B cell (primary cell): ENCODE measurements at places on chromosomes 1 and 21. TPM values are rescaled to one million over a fixed set of nuclear protein-coding genes. Genes with fewer than 3 reads are reported as not detected.
A peak's percentile ranks its signal among the peaks of the same experiment; 100 is the strongest.

The RASAL2 gene
- total RNA-seq = 0.02 and 0.12 TPM in 2 replicates

The KLHDC7A gene
- total RNA-seq = not detected in 2 replicates

The ZNF281 gene
- total RNA-seq = 23.3 and 23.5 TPM in 2 replicates

The HNRNPCL1 gene
- total RNA-seq = not detected in 2 replicates

The KANK4 gene
- total RNA-seq = not detected in 2 replicates

The CYP4A11 gene
- total RNA-seq = not detected in 2 replicates

The SPATA45 gene
- 0.64 TPM in 1 of 2 replicates, not detected in the other for total RNA-seq

The SLC25A34 gene
- 5.4 and 7.0 TPM in 2 replicates for total RNA-seq

The FCRL1 gene
- 277 and 306 TPM in 2 replicates for total RNA-seq

The BGLAP gene
- total RNA-seq = 7.4 and 8.3 TPM in 2 replicates

The TMEM35B gene
- total RNA-seq = 15.9 and 19.6 TPM in 2 replicates

The FCRL6 gene
- total RNA-seq = 0.19 TPM in 1 of 2 replicates, not detected in the other

The MMP23B gene
- total RNA-seq = 1.0 and 1.5 TPM in 2 replicates

- no peak overlapping the region for H3K4me3 ChIP-seq
- H3K27ac ChIP-seq = no peak overlapping the region
- H3K36me3 ChIP-seq = no peaks in the 10 kb centered on the region
- peak; percentile 48 for DNase-seq
These were observed 111.3 kb downstream of the TGFB2 start for GRCh38 chr1:218456444-218456843.

DNA sequence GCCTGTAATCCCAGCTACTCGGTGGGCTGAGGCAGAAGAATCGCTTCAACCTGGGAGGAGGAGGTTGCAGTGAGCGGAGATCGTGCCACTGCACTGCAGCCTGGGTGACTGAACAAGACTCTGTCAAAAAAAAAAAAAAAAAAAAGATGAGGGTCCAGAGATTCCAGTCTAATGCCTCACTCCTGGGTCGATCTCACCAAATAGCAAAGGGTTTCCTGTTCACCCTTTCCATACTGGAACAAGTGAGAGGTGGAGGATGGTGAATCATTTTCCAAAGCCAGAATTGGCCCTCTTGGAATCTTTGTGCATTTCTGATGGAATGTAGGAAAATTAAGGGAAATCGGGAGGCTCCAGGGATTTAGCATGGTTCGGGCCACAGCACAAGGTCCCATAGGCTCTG is 58.1 kb upstream of the ZNF648 start:
- H3K4me1 ChIP-seq = no peaks in the 10 kb centered on the region
- peaks cover 2% of the 10 kb centered on the region for H3K27me3 ChIP-seq
- DNase-seq = no peak
- H3K27ac ChIP-seq = no peak overlapping the region
- no peaks in the 10 kb centered on the region for H3K36me3 ChIP-seq

GRCh38 chr1:151401125-151401788 is 1.9 kb downstream of the PSMB4 start:
- DNase-seq = no peak
- H3K36me3 ChIP-seq = peaks cover 2% of the 10 kb centered on the region
- peaks cover 21% of the 10 kb centered on the region for H3K4me1 ChIP-seq
- H3K27me3 ChIP-seq = no peaks in the 10 kb centered on the region

DNA sequence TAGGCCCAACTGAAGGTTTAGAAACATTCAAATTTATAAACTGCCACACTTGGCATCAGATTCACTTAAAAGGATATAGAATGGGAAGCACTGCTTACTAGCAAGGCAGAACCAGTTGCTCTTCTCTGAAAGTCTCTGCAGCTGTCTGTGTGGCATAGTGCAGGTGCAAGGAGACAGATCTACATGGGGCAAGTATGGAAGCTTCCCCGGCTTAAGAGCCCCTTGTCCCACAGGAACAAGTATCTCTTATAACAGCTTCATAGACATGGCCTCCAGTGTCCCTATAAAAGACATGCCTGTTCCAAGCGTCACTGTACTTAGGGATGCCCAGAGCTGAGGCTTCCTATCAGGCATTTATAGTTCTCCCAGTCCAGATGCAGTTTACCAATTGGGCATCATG is 26.5 kb downstream of the ZBTB8B start:
- DNase-seq = no peak
- H3K4me1 ChIP-seq = no peaks in the 10 kb centered on the region
- no peak overlapping the region for H3K27ac ChIP-seq

- H3K36me3 ChIP-seq = no peaks in the 10 kb centered on the region
- H3K4me1 ChIP-seq = no peaks in the 10 kb centered on the region
- H3K4me3 ChIP-seq = no peak overlapping the region
These were observed 33.0 kb upstream of the ACTRT2 start for GRCh38 chr1:2988256-2988655.

GRCh38 chr1:109815809-109816174 is 52.1 kb upstream of the EPS8L3 start:
- H3K4me3 ChIP-seq = no peak overlapping the region
- peaks cover 29% of the 10 kb centered on the region for H3K4me1 ChIP-seq
- no peak for DNase-seq
- no peaks in the 10 kb centered on the region for H3K27me3 ChIP-seq
- H3K36me3 ChIP-seq = no peaks in the 10 kb centered on the region

- H3K27me3 ChIP-seq = no peaks in the 10 kb centered on the region
- no peak overlapping the region for H3K4me3 ChIP-seq
- H3K36me3 ChIP-seq = no peaks in the 10 kb centered on the region
- H3K27ac ChIP-seq = no peak overlapping the region
- no peak for DNase-seq
These were observed 202.4 kb upstream of the HMCN1 start for GRCh38 chr1:185531838-185532237.

GRCh38 chr1:115685029-115685705 is 43.4 kb downstream of the VANGL1 start:
- H3K4me1 ChIP-seq = no peaks in the 10 kb centered on the region
- no peak overlapping the region for H3K4me3 ChIP-seq
- DNase-seq = no peak
- H3K27ac ChIP-seq = no peak overlapping the region
- H3K27me3 ChIP-seq = no peaks in the 10 kb centered on the region
- H3K36me3 ChIP-seq = no peaks in the 10 kb centered on the region

- H3K4me1 ChIP-seq = no peaks in the 10 kb centered on the region
- no peak for DNase-seq
- H3K27ac ChIP-seq = no peak overlapping the region
- no peaks in the 10 kb centered on the region for H3K27me3 ChIP-seq
- no peak overlapping the region for H3K4me3 ChIP-seq
- H3K36me3 ChIP-seq = no peaks in the 10 kb centered on the region
These were observed 241.7 kb downstream of the SETD4 start for GRCh38 chr21:35818597-35818996.

GRCh38 chr1:21295002-21295401 is 4.7 kb upstream of the ECE1 start:
- peak overlapping the region; percentile 99 for H3K27ac ChIP-seq
- no peaks in the 10 kb centered on the region for H3K36me3 ChIP-seq
- no peaks in the 10 kb centered on the region for H3K27me3 ChIP-seq
- no peak for DNase-seq
- peaks cover 81% of the 10 kb centered on the region for H3K4me1 ChIP-seq
- H3K4me3 ChIP-seq = peak overlapping the region; percentile 61

- H3K4me1 ChIP-seq = no peaks in the 10 kb centered on the region
- no peak overlapping the region for H3K4me3 ChIP-seq
- H3K27me3 ChIP-seq = no peaks in the 10 kb centered on the region
- no peak overlapping the region for H3K27ac ChIP-seq
These were observed 33.3 kb downstream of the MORN1 start for GRCh38 chr1:2358072-2358471.

GRCh38 chr1:156495401-156496140 is 5.0 kb downstream of the MEF2D start:
- H3K27me3 ChIP-seq = no peaks in the 10 kb centered on the region
- no peak overlapping the region for H3K4me3 ChIP-seq
- no peak for DNase-seq
- peak overlapping the region; percentile 40 for H3K27ac ChIP-seq
- peaks cover 90% of the 10 kb centered on the region for H3K4me1 ChIP-seq

- no peak for DNase-seq
- no peaks in the 10 kb centered on the region for H3K4me1 ChIP-seq
- H3K27me3 ChIP-seq = no peaks in the 10 kb centered on the region
- no peak overlapping the region for H3K4me3 ChIP-seq
- H3K27ac ChIP-seq = no peak overlapping the region
These were observed 268.8 kb upstream of the NCAM2 start for GRCh38 chr21:20729376-20729775.

DNA sequence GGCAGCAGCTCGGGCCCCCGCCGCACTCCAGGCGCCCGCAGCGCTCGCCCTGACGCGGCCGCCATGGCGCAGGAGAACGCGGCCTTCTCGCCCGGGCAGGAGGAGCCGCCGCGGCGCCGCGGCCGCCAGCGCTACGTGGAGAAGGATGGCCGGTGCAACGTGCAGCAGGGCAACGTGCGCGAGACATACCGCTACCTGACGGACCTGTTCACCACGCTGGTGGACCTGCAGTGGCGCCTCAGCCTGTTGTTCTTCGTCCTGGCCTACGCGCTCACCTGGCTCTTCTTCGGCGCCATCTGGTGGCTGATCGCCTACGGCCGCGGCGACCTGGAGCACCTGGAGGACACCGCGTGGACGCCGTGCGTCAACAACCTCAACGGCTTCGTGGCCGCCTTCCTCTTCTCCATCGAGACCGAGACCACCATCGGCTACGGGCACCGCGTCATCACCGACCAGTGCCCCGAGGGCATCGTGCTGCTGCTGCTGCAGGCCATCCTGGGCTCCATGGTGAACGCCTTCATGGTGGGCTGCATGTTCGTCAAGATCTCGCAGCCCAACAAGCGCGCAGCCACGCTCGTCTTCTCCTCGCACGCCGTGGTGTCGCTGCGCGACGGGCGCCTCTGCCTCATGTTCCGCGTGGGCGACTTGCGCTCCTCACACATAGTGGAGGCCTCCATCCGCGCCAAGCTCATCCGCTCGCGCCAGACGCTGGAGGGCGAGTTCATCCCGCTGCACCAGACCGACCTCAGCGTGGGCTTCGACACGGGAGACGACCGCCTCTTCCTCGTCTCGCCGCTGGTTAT is 2.8 kb downstream of the KCNJ9 start:
- no peaks in the 10 kb centered on the region for H3K27me3 ChIP-seq
- H3K4me3 ChIP-seq = peak overlapping the region; percentile 39
- H3K4me1 ChIP-seq = peaks cover 6% of the 10 kb centered on the region

GRCh38 chr1:233233508-233234040 is 62.0 kb downstream of the PCNX2 start:
- no peak overlapping the region for H3K27ac ChIP-seq
- no peak for DNase-seq
- H3K4me3 ChIP-seq = no peak overlapping the region
- H3K4me1 ChIP-seq = no peaks in the 10 kb centered on the region
- no peaks in the 10 kb centered on the region for H3K36me3 ChIP-seq
- H3K27me3 ChIP-seq = no peaks in the 10 kb centered on the region

GRCh38 chr1:12491656-12492055 is 126.4 kb downstream of the DHRS3 start:
- no peak overlapping the region for H3K27ac ChIP-seq
- peaks cover 11% of the 10 kb centered on the region for H3K4me1 ChIP-seq
- H3K36me3 ChIP-seq = peaks cover 9% of the 10 kb centered on the region
- no peak overlapping the region for H3K4me3 ChIP-seq
- DNase-seq = no peak
- H3K27me3 ChIP-seq = no peaks in the 10 kb centered on the region

DNA sequence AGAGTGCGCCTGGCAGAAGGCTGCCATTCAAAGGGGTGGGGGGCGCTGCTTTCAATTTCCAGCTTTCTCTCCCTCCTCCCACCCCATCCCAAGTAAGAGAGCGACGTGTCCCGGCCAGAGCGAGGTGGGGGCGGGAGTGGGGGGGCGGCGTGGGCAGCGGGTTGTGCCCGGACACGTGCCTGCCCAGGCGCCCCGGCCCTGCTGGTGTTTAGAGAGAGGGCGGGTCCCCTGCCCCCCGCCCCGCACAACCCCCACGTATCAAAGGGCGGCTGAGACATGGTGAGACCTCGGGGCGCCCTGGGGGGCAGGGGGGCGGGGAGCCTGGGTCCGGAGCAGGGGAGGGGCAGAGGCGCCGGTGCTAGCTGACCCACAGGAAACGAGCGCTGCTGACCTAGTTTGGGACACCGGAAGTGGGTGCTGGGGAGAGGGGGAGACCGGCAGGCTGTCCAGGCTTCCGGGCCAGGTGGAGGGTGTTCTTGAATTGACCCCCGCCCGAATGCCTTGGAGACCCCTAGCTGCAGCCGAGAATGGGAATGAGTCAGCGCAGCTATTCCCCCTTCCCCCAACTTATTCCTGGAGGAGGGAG is 1.3 kb downstream of the ZBTB7B start:
- peak overlapping the region; percentile 94 for H3K4me3 ChIP-seq
- H3K36me3 ChIP-seq = no peaks in the 10 kb centered on the region
- peak overlapping the region; percentile 81 for H3K27ac ChIP-seq
- no peak for DNase-seq
- no peaks in the 10 kb centered on the region for H3K27me3 ChIP-seq

DNA sequence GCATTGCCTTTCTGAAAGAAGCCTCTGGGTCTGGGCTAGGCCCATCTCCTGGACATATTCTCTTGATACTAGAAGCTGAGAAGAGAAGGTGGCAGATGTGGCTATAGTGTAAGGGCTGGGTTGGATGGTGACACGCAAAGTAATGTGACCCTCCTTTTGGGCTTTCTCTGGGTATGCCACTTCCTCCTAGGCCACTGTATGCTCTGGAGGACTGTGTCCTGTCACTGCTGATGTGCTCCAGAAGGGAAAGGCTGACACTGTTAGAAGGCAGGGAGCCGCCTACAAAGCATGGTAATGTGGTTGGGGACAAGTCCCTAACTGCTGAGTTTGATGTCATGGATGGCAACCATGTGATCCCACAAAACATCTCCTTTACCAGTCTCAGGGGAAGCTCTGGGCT is 112.1 kb downstream of the BCAR3 start:
- no peak for DNase-seq
- no peaks in the 10 kb centered on the region for H3K27me3 ChIP-seq
- H3K4me3 ChIP-seq = no peak overlapping the region
- peaks cover 58% of the 10 kb centered on the region for H3K36me3 ChIP-seq

DNA sequence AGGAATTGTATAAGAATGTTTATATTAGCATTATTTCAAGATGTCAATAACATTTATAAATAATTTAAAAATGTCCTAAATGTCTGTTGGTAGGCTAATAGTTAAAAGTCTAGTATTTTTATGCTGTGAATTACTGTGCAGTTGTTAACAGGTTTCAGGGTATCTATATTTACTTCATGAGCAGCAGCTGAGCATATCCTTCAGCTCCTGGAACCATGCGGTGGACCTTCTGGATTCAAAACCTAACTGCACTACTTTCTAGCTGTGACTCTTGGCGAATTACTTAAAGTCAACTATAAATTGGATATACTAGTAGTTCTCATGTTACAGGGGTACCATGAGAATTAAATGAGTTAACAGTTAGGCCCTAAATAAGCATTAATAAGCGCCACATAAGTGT is 3.7 kb downstream of the CEP350 start:
- H3K27me3 ChIP-seq = no peaks in the 10 kb centered on the region
- H3K36me3 ChIP-seq = peaks cover 2% of the 10 kb centered on the region
- H3K27ac ChIP-seq = no peak overlapping the region
- peaks cover 25% of the 10 kb centered on the region for H3K4me1 ChIP-seq
- no peak overlapping the region for H3K4me3 ChIP-seq
- no peak for DNase-seq

- H3K4me1 ChIP-seq = no peaks in the 10 kb centered on the region
- peaks cover 2% of the 10 kb centered on the region for H3K36me3 ChIP-seq
- H3K4me3 ChIP-seq = no peak overlapping the region
- no peaks in the 10 kb centered on the region for H3K27me3 ChIP-seq
These were observed 20.1 kb downstream of the WDR4 start for GRCh38 chr21:42858957-42859890.
